ENCODE measurements at places on chromosomes 3 and 15. TPM values are rescaled to one million over a fixed set of nuclear protein-coding genes. Genes with fewer than 3 reads are reported as not detected.

DNA sequence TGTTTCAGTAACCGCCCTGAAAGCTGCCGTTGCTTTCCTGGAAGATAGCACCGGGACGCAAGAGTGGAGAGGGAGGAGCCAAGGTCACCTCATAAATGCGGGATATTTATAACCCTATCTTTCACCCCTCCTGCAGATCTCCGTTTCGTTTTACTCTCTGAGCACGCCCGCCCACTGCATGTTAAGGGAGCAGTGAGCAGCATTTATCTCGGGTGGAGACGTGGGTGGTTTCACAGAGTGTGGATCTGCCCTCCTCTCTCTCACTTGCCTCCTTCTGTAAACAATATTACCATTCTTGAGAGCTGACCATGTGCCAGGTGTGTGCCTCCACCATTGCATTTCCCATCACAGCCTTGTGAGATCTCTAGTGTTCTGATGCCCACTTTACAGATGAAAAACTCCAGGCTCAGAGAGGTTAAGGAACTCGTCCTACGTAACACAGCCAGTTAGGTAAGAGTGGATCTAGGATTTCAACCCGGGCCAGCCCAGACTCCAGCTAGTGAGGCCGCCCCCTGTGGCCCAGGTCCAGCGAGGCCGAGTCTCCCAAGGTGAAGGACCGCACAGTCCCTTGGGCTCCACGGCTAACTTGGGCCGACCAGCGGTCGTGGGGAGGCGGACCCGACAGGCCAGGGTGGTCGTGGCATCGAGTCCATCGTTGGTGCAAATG, 16.9 kb upstream of the SEMA4B start:
- peak; percentile 28 for DNase-seq

DNA sequence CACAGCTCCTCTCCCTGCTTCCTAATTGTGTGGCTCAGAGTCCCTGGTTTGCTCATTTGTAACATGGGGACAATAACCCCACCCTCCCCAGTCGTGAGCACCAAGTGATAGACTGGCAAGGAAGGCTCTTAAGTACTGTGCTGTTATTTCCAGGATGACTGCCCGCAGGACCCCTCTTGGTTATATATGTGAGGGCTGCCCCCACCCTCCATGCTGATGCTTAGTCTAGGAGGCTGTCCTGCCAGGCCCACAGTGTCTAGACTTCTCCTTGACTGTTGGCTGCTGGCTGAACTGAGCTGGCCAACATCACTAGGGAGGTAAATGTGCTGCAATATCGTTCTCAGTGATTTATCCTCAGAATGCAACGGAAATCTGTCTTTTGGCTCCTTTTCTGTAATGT, 45.1 kb downstream of the RAB11A start:
- no peak for DNase-seq

Gene SCAANT1
- not detected for total RNA-seq

- peak; percentile 62 for DNase-seq
Observed at GRCh38 chr3:141486746-141487520, at the start of gene RASA2. TSS of gene RASA2 (plus strand) at chr3:141487027. CDS start at chr3:141487084, 57 bp downstream.

DNA sequence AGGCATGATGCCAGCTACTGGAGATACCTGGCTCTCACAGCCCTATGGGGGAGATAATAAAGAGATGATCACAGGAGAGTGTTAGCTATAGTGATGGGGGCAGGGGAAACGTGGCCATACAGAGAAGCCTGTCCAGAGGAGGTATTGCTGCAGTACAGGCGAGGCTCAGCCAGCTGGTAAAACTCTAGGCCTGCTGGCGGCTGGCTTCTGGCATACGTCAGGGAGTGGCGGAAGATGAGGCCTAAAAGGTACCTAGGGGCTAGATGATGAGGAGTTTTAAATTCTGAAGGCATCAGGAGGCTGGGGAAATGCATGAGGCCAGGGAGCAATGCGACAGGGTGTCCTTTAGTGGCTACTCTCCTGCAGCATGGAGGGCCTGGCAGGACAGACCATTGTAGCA, 110.7 kb downstream of the EEFSEC start:
- DNase-seq, result no peak

- no peak for DNase-seq
Observed at GRCh38 chr15:99429681-99430081, 136.1 kb upstream of the MEF2A start.

DNA sequence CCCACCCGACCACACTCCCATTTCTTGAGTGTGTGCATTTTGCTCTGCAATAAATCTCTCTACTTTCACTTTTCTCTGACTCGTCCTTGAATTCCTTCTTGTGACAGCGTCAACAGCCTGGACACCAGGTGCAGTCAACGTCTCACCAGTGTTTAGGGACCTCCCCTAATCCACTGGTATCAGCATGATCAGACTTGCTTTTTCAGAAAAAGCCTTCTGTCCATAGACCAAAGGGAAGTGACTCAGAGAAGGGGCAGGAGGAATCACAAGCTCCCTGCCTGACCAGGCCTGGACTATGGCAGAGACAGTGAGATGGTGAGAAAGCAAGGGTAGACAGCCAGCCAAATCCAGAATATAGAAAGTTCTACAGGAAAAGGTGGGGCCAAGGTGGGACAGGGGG, 15.5 kb downstream of the CCR5 start:
- peak; percentile 37 for DNase-seq

DNA sequence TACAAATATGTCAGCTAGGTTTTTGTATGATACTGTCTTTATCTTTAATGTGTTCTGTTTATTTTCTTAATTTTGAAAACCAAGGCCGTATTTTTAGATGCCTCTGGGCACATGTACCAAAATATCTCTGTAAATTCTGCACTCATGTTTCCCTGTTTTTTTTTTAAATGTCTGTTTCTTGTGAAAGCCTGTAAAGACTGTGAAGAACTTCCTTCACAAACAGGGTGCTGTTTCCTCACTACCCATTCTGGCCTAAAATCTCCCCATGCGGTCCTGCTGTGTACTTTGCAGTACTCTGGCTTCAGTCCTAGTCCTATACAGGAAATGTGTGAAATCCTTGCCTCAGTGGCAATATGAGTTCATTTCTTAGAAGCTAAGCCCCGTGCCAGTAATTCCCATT, 133.4 kb upstream of the ZBTB20 start:
- DNase-seq, result no peak

DNA sequence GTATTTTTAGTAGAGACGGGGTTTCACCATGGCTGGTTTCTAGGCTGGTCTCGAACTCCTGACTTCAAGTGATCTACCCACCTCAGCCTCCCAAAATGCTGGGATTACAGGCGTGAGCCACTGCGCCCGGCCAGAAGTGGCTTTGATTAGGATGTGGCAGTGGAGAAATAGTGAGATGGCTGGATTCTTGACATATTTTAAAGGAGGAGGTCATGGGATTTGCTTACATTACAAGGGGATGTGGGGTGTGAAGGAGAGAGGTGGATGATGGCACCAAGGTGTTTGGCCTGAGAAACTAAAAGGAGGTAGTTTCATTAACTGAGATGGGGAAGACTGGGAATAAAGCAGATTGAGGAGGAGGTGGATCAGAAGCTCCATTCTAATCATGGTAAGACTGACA, 15.0 kb upstream of the LTF start:
- no peak for DNase-seq

Gene RLBP1
- not detected for total RNA-seq

- DNase-seq, result no peak
Observed at GRCh38 chr3:144272680-144273079, 301.1 kb downstream of the DIPK2A start.

Data from activated CD8-positive, alpha-beta T cell treated with anti-CD3 and anti-CD28 coated beads for 36 hours (primary cell).